ENCODE measurements at places on chromosomes 12 and 14.

DNA sequence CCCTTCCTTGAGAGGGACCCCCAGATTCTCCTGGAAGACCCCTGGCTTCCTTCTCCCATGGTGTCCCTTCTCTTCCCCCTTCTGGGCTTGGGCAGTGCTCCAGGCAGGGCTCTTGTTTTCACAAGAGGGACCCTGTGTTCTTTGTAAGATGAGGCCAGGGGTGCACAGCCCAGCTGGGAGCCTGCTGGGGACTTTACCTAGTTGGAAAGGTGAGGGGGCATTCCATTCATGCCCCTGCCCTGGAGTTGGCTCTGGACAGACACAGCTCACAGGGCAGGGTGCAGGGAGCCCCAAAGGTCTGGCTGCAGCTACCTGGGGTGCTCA lies 31.2 kb downstream of the ISCA2 start:
- DNase-seq, result no peak

DNA sequence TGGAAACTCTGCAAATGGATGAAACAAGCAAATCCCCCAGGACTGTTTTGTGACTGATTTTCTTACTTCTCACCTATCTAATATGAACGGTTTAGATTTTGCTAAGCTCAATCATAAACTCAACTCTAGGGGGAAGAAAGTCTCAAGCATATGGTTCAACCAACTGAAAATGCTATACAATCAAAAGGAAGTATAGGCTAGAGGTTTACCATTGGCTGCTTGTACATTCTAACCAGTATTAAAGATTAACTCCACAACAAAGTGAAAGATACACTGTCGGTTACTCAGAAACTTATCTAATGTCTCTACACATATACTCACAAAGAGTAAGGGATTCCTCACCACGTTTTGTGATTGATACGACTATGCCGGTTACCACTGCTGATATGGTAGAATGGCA lies 281.8 kb upstream of the SOX5 start:
- DNase-seq, result no peak

GRCh38 chr12:57031789-57032188 lies 15.5 kb upstream of the TAC3 start:
- no peak for DNase-seq

- no peak for DNase-seq
These were observed 408.1 kb upstream of the TMTC1 start for GRCh38 chr12:30191696-30192455.

- no peak for DNase-seq
These were observed 510.5 kb upstream of the TBX3 start for GRCh38 chr12:115194448-115194847.

- no peak for DNase-seq
These were observed 42.1 kb upstream of the LIN7A start for GRCh38 chr12:80979816-80980215.

- no peak for DNase-seq
These were observed 107.1 kb downstream of the DACT1 start for GRCh38 chr14:58744801-58745394.

DNA sequence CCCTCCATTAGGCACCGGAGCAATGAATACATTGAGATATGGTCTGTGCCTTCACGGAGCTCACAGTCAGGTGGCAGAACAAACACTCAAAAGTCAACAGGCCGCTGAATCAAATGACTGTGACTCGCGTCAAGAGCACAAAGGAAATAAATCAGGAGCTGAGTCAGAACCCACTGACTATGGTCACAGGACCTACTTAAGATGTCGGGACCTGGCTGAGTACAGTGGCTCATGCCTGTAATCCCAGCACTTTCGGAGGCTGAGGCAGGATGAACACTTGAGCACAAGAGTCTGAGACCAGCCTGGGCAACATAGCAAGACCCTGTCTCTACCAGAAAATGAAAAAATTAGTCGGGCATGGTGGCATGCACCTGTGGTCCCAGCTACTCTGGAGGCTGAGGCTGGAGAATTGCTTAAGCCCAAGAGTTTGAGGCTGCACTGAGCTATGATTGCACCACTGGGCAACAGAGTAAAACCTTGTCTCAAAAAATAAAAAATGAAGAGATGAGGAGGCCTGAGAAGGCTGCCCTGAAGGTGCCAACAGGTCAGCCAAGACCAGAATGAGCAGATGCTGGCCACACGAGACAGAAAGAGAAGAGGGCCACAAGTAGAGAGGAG lies 19.9 kb downstream of the TMEM233 start:
- DNase-seq, result peak; percentile 79

- peak; percentile 2 for DNase-seq
These were observed 5.6 kb downstream of the RIC8B start for GRCh38 chr12:106780010-106780631.

Data from NCI-H345 (cell line).